Stimulated activated CD4-positive, alpha-beta T cell treated with anti-CD3 and anti-CD28 coated beads, Interleukin-1b, Interleukin-23, amount 100 ng/mL, for 4 hours (primary cell): ENCODE measurements at places on chromosomes 6 and 20.

- DNase-seq: no peak
Observed at GRCh38 chr20:16671753-16672152, 58.1 kb upstream of the SNRPB2 start.

DNA sequence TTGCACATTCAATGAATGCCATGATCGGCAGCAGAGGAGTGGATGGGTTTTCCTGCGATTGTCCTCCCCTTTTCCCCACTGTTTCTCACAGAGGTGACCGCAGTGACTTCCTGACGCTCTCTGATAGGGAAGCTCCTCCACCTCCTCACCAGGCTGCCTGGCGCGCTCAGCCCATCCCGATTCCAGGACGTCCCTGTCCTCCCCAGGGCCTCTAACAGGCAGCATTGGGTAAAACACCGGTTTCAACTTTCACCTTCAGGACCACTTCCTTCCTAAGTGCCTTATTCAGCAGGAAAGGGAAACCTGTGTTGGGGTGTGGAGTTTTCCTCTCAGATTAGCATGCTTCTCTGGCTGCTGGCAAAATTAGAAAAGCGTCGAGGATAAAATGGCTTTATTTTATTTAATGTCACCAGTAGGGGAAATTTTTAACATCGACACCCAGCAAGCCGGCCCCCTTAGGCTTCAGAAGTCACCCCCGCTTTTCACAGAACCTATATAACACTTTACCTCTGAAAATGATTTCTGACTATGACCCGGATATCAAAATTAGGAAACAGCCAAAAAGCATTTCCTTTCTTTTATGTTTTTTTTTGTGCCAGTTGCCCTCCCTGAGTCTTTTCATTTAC, 570.4 kb upstream of the GJE1 start:
- no peak for DNase-seq

DNA sequence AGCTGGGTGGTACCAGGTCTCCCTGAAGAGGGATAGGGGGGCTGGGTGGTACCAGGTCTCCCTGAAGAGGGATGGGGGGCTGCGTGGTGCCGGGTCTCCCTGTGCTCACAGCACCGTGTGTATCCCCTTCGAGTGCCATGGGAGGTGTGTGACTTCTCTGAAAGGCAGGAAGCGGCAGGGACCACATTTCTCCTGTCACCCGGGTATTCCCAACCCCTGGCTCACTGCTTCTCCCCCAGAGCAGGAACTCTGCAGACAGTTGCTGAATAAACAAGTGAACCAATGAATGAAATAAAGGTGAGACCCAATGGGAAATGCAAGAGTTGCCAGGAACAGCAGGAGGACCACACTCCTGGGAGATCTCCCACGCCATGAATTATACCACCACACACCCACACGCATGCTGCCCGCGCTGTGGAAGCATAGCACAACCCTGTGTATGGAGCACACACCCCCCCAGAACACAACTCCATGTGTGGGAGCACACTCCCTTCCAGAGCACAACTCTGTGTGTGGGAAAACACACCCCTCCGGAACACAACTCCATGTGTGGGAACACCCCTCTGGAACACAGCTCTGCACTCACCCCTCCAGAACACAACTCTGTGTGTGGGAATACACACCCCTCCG, 50.7 kb downstream of the RNASET2 start:
- no peak for DNase-seq

- no peak for DNase-seq
Observed at GRCh38 chr6:146587459-146587858, 11.3 kb upstream of the ADGB start.

DNA sequence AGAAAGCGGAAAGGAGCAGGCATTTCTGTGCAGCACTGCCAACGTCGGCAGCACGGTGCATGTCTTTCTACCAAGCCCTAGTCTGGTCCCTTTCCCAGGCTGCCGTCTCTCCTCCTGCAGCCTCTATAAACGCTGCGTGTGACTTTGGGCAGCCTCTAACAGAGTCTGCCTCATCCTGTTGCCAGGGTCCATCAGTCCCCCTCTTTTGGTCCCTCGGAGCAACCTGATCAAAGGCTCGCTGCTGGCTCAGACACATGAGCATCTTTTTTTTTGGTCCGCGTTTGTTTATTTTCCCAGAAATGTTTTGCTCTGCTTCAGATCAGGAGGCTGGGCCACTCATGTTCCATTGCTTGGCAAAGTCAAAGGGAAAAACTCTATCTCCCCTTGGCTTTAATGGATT, 166.8 kb upstream of the CST7 start:
- DNase-seq: no peak

DNA sequence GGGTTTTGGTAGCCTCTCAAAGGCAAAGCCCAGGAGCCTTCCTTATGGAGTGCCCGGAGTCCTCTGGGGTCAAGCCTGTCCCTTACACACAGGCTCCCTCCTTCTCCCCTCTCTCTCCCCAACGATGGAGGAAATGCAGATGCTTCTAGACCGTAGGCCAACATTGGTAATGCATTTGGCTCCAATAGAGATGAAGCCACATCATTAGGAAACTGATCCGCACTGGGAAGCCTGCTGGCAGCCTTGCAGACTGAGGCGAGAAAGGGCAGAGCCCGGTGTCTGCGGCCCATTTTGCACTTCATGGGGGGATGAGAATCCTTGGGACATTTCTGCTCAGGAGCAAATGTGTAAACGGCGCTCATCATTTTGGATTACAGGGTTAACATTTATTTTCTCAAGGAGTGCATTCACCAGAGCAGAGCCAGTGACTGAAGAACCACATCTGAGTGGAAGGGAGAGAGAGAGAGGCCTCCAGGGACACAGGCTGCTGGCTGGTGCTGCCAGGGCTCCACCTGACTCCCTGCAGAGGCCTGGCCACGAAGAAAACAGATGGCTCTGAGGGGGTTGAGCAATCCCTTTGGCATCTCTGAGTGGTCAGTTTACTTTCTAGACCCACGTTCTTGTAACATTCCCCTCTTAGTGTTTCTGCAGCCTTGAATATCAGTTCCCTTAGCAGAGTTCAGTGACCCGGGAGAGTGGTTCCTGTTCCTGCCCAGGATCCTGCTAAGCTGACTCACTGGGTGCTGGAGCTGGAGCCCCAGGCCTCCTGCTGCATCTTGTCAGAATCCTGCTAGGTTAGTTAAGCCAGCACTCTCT, 4.4 kb upstream of the CST3 start:
- no peak for DNase-seq

DNA sequence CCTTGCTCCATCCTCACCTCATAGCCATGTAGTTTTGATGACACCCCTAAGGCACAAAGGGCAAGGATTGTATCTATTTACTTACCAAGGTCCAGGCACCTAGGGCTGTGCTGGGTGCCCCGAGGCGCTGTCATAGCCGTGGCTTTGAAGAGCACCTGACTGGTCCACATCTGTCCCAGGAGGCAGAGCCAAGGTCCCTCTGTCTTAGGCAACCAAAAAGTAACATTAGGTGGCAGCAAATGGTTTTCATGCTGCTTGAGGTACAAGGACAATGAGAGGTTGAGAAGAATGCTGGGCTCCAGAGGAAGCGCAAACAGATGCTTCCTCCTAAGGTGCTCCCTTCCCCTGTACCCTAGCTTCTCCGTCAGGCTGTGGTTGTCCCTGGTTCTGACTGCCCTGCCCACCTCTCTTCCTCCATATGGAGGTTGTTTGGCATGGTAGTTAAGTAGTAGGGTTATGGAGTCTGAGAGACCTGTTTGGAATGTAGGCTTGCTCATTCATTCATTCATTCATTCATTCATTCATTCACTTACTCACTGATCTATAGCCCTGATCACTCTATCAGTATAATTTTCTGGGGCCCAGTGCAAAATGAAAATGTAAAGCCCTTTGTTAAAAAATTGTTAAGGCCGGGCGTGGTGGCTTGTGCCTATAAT, 3.0 kb upstream of the UQCC2 start:
- no peak for DNase-seq

DNA sequence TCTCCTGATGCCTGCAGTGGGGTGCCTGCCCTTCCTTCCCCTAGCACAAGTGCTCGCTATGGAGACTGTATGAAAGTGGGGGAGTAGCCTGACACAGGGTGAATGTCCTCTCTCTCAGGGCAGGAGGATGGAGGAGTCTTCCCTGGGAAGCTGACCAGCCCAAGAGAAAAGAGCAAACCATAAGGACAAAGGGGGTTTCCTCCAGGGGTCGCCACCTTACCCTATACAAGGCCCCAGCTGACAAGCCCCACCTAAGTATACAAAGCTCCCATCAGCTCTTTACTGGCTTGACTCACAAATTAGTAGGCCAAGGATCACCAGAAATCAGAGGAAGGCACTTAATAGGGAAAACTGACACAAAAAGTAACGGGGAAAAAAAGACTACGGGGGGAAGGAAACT, 54.1 kb downstream of the PLAGL1 start:
- no peak for DNase-seq

- DNase-seq: no peak
Observed at GRCh38 chr6:68059261-68059660, 575.8 kb upstream of the ADGRB3 start.

DNA sequence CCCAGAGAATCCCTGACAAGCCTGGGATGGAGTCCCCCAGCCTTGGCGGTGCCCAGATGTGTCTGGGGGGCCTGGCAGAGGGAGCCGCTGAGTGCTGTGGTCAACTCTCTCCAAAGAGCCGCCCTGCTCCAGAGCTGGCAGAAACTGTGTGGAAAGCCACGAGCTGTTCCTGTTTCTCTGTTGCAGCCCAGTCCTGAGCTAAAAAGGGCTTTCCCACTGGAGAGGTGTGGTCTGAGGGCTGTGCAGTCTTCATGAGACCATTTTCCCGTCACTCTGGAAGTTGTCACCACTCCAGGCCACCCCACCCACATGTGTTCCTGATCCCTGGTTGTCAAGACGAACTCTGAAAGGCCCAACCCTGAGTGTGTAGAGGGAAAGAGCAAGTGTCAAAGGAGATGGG, 99.7 kb upstream of the KCNK16 start:
- DNase-seq: no peak

DNA sequence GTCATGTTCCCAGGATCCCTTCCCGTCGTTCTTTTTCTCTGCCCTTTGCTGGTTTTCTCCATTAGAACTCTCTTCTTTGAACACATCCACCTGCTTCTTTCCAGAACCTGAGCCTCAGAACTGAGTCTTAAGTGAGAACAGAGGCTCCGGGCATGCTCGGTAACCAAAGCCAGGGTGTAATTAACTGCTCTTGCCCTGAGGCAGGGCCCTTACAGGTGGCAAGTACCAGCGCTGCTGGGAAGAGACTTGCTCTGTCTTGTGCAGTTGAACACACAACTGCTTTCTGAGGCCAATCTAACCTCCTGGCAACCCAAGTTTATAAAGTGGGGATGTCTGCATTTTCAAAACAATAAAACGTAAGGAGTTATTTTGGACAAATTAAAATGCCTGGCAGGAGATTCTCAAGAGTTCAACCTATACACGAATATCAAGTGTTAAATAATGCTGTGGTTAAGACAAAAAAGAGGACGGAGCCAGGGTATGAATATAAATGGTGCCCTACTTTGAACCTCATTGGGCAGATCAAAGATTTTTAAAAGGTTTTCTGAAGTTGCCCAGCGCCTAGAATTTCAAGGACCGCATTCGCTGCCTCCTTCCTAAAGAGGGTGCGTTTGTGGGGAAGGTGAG, 12.4 kb upstream of the DEK start:
- DNase-seq: no peak

GRCh38 chr20:25195962-25196785, 662 bp downstream of the ENTPD6 start:
- DNase-seq: peak; percentile 25

DNA sequence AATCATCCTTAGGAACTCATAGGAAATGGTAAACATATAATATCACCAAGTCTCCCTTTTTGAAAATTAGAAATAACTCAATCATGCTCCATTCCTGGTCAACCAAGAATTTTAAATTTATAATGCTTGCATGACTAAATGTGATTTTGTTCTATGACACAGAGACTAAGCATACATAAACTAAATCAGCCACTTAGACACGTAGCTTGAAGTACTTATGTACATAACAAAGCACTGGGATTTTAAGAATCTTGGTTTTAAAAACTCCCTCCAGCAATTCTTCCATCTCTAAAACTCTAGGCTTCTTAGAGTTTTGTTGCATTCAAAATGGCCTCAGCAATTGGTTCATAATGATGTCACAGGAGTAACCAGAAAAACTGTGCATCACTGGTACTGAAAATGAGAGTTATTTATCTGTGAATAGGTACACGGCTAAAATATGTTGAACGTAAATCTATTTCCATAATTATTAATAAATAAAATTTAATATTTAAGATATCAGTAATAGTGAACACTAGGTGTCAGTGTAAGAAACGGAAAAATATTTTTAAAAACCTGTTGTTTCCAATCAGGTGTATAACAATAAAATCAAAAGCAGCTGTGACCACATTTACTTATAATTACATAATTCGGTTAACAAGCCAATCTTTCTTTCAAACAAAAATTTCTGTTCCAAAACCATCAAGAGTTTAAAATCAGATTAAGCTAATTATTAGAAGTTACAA, 241.6 kb upstream of the RUNX2 start:
- no peak for DNase-seq

DNA sequence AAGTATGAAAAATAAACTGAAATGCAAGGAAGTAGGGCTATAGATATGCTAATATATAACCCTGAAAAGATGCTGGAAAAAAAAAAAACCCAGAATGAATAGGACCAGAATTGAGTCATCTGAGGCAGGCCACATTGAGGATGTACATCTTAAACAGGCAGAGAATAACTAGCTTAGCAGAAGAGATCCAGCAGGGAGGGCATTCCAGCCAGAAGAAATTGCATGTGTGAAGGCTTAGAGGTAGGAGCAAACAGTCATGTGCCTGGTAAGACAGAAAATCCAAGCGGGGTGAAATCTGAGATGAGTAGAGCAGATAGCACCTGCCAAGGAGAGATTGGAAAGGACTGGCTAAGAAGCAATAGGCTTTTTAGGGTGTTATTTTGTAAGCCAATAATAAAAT, 2.6 kb downstream of the COL19A1 start:
- DNase-seq: no peak

DNA sequence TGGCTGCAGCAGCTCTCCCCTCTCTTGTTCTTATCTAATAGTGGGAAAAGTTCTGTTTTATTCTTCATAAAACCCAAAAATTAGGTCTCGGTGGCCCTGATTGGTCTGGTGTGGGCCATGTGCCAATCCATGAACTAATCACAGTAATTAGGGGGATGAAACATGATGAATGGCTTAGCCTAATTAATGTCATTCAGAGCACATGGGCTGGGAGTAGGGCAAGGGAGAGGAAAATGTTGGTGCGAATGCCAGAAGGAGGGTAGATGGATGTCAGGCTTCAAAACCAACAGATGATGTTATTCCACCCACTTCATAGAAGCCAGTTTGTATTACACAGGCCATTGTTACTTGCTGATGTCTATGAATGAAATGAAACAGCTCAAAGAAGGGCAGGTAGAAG, 46.5 kb downstream of the PLEKHG1 start:
- no peak for DNase-seq

DNA sequence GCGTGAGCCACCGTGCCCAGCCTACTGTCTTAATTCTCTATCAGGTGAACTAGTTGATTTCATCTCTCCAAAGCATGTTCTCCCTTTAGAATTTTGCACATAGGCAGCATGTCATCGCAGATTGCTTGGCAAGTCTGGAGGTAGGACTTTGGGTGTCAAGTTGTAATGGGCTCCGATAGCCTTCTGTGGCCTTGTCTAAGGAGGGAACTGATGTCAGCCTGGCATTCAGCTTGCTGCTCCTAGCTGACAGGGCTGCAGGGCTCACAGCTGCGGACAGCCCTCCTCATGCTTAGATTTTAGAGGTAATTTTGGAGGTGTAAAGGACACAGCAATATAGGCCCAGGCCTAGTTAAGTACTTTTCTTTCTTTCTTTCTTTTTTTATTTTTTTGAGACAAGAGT, 11.3 kb downstream of the CHMP4B start:
- DNase-seq: no peak

GRCh38 chr6:80639181-80639629, 532.7 kb downstream of the BCKDHB start:
- DNase-seq: no peak
